ENCODE measurements at places on chromosomes 6 and 20. TPM values are rescaled to one million over a fixed set of nuclear protein-coding genes. Genes with fewer than 3 reads are reported as not detected.

DNA sequence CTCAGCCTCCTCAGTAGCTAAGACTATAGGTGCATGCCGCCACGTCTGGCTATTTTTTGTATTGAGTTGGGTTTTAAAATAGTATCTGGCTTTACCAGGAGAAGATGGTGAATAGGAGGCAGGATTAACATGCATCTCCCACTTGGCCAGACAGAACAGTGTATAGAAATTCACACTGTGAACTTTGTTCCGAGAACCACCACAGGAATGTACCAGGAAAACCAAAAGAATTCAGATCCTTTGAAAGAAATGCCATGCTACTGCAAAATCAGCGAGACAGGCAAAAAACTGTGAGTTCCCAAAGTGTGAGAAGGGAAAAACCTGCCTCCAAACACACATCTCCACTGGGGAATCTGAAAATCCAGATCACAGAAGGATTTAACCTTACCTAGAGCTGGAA lies 327.6 kb downstream of the NKAIN2 start:
- H3K36me3 ChIP-seq, result no peaks in the 10 kb centered on the region
- H3K27me3 ChIP-seq, result no peaks in the 10 kb centered on the region
- DNase-seq, result no peak
- H3K27ac ChIP-seq, result no peak overlapping the region
- H3K4me3 ChIP-seq, result no peak overlapping the region

- H3K4me3 ChIP-seq, result no peak overlapping the region
- H3K27me3 ChIP-seq, result no peaks in the 10 kb centered on the region
- H3K27ac ChIP-seq, result no peak overlapping the region
- no peaks in the 10 kb centered on the region for H3K4me1 ChIP-seq
These were observed 401.5 kb upstream of the SASH1 start for GRCh38 chr6:147941143-147941542.

GRCh38 chr6:14055541-14055940 lies 62.0 kb upstream of the CD83 start:
- H3K4me3 ChIP-seq, result no peak overlapping the region
- no peak overlapping the region for H3K27ac ChIP-seq
- DNase-seq, result no peak
- H3K36me3 ChIP-seq, result no peaks in the 10 kb centered on the region
- no peaks in the 10 kb centered on the region for H3K27me3 ChIP-seq

GRCh38 chr20:50872560-50873425 lies 58.4 kb downstream of the ADNP start:
- no peaks in the 10 kb centered on the region for H3K27me3 ChIP-seq
- H3K4me3 ChIP-seq, result no peak overlapping the region
- peaks cover 6% of the 10 kb centered on the region for H3K4me1 ChIP-seq
- no peaks in the 10 kb centered on the region for H3K36me3 ChIP-seq
- no peak for DNase-seq

GRCh38 chr6:169851641-169852503 lies 100.5 kb downstream of the ERMARD start:
- H3K4me1 ChIP-seq, result no peaks in the 10 kb centered on the region
- no peak overlapping the region for H3K27ac ChIP-seq
- H3K4me3 ChIP-seq, result no peak overlapping the region
- H3K36me3 ChIP-seq, result no peaks in the 10 kb centered on the region

GRCh38 chr6:52544602-52545405 lies 32.1 kb downstream of the TRAM2 start:
- no peaks in the 10 kb centered on the region for H3K36me3 ChIP-seq
- peaks cover 38% of the 10 kb centered on the region for H3K4me1 ChIP-seq
- no peak overlapping the region for H3K4me3 ChIP-seq
- no peaks in the 10 kb centered on the region for H3K27me3 ChIP-seq
- H3K27ac ChIP-seq, result peak overlapping the region; percentile 31

Gene MMP24
- total RNA-seq, result 0.24 TPM

Gene HLA-DRB5
- 14.0 TPM for total RNA-seq

All from ovary (tissue), 10 donors.